Fibroblast of mammary gland (primary cell): ENCODE measurements at places on chromosomes 4 and X.

DNA sequence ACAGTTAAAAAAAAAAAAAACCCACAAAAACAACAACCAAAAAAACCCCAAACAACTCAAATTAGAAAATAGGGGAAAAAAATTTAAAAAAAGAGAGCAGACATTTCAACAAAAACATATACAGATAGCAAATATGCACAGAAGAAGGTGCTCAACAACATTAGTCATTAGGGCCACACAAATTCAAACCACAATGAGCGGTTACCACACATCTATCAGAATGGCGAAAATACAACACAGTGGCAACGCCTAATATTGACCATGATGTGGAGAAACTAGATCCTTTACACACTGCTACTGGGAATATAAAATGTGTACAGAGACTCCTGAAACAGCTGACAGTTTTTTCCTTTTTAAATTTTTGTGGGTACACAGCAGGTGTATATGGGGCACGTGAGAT, 19.4 kb downstream of the LYAR start:
- peak; percentile 34 for DNase-seq

DNA sequence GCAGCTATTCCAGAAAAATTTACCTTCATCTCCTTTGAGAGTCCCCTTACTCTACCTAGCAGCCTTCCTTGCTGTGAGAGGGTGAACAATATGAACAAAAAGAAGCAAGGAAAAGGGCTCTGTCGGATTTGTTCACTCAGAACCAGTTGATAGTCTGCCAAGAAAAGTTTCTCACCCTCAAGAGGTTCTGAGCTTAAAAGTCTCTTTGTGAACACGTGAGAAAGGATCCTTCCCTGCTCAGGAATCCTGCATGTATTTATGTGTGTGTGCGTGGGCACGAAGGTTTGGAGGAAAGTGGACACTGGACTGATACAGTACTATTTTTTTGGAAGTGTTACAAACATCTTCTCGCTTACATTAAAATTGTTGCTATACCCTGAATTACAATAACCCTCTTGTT, 178.6 kb upstream of the JADE1 start:
- no peak for DNase-seq

- peak; percentile 31 for DNase-seq
Measured at GRCh38 chr4:137361756-137362470, 170.4 kb downstream of the PCDH18 start.

- DNase-seq, result no peak
Measured at GRCh38 chr4:97013309-97013708, 1130.0 kb downstream of the STPG2 start.

DNA sequence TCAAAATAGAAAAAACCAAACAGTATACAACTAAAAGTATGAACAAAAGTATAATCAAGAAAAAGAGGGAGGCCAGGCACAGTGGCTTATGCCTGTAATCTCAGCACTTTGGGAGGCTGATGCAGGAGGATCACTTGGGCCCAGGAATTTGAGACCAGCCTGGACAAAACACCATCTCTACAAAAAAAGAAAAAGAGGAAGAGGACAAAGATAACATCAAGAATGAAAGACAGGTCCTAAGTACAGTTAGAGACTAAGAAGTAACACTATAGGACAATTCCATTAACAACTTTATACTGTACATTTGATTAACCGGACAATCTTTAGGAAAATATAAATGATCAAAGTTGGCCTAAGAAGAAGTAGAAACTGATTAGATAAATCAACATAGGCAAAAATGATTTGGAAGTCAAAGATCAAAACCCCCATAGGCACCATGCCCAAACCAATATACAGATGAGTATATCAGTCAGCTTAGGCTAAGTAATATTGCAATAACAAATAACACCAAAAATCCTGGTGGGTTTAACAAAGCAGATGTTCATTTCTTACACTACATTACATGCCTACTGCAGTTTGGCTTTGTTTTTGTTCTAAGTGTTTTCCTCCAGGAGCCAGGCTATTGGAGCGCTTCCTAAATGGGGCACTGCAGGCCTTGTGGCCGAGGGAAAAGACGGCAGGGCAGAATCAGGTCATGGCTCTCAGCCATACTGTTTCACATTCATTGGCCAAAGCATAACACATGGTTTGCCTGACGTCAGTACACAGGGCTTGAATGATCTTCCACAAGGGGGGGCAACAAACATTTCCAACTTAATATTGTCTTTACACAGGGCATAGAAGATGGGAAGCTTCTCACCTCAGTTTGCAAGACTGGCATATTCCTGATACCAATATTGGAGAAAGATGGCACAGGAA, 42.2 kb upstream of the HGFAC start:
- peak; percentile 45 for DNase-seq

GRCh38 chrX:150058728-150059127, 120.4 kb upstream of the EOLA2 start:
- DNase-seq, result peak; percentile 5

- no peak for DNase-seq
Measured at GRCh38 chrX:68433981-68434299, 645 bp upstream of the OPHN1 start.

- DNase-seq, result no peak
Measured at GRCh38 chr4:139674875-139675550, 9.4 kb downstream of the MGST2 start.

GRCh38 chr4:38814386-38814785, 9.8 kb upstream of the TLR1 start:
- DNase-seq, result no peak

- DNase-seq, result no peak
Measured at GRCh38 chr4:186651624-186652023, 72.0 kb downstream of the FAT1 start.

- DNase-seq, result no peak
Measured at GRCh38 chrX:24718771-24719170, 25.1 kb downstream of the POLA1 start.

- no peak for DNase-seq
Measured at GRCh38 chr4:3469386-3470243, 6.5 kb downstream of the DOK7 start.

DNA sequence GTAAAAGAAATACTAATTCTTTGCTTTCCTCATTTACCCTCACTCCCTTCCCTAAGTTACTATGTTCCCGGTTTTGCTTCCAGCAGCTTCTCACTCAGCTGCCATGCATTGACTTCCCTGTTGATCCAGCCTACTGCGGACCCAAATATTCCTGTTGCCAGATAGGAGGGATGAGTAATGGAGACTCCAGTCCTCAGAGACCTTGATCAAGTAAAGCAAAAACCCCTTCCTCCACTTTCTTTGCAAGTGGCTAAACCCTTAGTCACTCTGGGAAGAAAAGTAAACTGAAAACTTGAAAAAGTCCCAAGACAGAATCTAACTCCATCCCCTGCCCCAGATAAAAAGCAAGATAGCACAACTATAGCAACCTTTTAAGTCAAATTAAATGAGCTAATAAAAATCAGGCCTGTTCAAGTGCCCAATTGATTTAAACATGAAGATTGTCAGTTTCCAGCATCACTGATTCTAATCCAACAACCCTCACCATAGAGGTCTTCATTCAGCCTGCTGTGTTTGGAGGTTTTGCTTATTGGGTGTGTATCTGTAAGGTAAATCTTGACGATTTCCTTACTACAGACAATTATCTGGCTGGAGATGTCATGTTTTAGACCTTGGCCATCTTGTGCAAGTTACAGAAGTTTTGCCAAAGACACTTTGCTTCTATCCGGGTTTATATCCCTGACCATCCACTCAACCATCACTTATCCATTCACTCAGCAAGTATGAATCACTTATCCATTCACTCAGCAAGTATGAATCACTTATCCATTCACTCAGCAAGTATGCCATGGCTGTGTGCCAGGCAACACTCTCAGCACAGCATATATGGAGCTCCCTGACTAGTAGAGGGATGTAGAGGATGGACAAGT, 17.6 kb downstream of the FGFBP1 start:
- peak; percentile 99 for DNase-seq

DNA sequence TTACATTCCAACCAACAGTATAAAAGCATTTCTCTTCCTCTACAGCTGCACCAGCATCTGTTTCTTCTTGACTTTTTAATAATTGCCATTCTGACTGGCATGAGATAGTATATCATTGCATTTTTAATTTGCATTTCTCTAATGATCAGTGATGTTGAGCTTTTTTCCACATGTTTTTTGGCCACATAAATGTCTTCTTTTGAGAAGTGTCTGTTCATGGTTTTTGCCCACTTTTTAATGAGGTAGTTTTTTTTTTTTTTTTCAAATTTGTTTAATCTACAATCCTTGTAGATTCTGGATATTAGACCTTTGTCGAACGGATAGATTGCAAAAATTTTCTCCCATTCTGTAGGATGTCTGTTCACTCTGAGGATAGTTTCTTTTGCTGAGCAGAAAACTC, 39.5 kb upstream of the TBC1D19 start:
- DNase-seq, result no peak

- no peak for DNase-seq
Measured at GRCh38 chr4:43369036-43369594, 476.6 kb downstream of the GRXCR1 start.

DNA sequence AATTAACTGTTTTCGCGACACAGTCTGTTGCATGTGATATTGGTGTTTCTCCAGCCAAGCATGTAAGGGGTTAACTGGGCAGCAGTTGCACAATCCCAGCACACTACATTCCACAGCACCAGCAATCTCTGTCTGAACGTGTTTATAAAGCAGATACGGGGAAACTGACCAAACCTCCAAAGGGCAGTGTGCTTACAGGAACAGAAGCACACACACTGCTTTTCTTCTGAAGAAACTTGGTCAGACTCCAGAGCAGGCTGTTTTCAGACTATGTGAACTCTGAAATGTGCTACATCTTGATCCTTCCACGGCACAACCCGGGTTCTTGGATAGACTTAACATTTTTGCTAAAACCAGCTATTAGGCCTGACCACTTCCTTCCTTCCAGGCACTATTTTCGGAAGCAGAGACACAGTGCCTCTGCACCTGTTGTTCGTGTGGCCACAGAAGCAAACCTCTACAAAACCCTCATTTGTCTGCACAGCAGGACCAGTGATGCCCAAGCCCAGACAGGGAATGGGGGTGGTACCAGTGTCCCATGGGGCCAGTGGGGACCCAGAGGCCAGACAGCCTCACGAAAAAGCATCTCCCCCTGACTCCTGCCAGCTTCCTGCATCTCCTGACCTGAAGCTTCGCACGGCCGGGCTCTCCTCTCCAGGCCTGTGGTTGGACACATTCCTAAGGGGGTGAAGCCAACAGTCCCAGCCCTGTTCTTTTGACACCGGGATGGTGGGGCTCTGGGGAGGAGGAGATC, 90.1 kb downstream of the IRF2 start:
- peak; percentile 93 for DNase-seq

DNA sequence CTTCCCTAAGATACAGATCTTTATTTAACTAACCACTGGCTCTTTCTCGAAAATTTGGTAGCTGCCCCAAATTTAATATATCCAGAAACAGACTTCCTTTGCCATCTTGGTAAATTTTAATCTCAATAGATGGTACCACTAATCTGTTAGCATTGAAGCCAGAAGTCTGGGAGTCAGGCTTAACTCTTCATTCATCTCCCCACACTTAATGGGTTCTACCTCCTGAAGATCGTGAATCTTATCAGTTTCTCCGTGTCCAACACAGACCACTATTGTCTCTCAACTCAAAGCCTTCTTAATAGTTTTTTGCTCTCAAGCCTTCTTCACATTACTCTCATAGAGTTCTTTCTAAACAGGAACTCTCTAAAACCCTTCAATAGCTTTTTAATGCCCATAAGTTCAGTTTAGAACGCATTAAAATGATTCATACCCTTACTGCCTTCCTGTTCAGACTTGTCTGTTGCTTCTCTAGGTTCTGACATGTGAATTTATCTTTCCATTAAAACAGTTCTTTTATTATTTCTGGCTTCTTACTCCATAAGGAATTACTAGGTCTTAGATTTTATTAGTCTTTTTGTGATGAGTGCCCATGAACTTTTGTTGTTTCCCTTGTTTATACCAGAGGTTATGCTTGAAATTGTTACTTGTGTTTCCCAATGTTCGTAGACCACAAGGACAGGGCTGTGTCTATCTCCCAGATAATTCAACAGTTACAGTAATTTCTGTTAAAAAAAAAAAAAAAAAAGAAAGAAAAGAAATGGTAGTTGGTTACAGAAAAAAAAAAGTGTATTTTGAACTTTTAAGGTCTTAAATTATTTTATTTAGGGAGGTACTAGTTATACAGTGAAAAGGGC, 54.7 kb downstream of the SMARCAD1 start:
- no peak for DNase-seq

- DNase-seq, result no peak
Measured at GRCh38 chr4:171785388-171785787, 27.8 kb upstream of the GALNTL6 start.

DNA sequence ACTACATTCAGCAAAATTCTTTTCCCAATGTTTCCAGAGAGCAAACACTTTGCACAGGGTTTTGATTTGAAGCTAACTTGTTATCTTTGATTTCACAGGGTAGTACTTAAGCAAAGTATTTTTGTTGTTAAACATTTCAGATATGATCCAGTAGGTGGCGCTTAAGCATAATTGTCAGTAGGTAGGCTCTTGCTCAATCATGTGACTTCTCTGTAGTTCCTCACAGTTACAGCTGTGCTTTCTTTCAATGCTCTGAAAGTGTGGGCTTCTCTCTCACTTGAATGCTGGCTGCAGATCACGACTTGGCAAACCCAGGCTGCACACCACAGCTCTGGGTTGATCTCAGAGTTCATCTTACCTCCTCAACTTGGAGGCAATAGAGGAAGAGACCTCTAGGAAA, 1016.5 kb downstream of the SH3BGRL start:
- DNase-seq, result peak; percentile 31

DNA sequence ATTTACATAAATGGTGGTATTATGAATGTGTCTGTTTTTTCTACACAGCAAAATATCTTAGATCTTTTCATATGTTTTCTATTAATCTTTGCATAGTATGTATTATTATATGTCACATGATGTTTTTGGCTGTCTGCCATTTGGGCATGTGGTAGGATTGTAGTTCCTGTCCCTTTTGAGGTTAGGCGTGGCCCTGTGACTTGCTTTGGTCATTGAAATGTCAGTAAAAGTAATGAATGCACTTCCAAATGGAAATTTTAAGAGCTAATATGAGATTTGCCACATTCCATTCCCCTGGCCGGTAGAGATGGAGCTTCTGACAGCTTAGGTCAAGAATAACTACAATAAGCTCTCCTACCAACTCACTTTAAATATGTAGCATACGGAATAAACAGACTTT, 45.1 kb downstream of the JADE3 start:
- DNase-seq, result peak; percentile 9

- DNase-seq, result no peak
Measured at GRCh38 chr4:13877626-13878025, 250.1 kb upstream of the BOD1L1 start.

- DNase-seq, result no peak
Measured at GRCh38 chr4:3724319-3725231, 41.6 kb upstream of the ADRA2C start.
